ENCODE measurements at places on chromosomes 3 and 15.

DNA sequence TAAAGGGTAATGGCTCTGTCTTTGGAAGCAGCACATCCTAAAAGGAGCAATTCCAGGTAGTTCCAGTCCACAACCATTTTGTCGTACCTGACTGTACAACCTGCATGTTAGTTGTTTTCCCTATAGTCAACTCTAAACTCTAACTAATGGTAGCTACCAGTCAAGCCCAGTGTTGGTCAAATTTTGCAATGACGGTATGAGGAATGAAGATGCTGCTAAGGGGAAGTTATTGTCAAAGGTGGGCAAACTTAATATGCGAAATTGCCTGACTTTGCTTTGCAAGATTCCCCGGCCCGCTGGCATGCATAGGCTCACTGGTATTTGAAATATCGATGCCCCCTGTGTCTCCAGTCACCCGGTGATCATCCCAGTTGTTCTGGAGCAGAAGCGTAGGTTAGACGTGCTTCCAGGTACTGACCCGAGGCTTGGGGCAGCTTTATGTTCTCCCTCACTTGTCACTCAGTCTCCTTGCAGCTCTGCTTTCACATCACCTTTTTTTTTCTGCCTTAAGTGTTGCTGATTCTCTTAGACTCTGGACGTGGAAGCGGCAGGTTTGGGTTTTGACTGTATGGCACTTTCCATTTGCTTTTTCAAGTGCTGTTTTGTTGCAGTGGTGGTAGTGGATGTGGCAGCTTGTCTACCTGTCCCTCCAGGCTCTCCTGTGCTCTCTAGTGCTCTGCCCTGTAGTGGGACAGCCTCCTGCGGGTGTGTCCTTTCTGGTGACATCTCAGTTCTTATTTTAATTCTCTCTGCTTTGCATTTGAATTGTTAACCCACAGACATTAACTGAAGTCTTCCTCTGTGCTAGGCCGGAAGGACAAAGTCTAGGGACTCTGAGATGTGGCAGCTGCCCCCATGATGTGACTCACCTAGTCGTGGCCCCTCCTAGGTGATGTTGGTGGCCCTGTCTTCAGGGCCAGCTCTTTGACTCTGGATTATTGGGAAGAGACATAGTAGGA lies 95.8 kb upstream of the UMPS start:
- DNase-seq, result no peak

DNA sequence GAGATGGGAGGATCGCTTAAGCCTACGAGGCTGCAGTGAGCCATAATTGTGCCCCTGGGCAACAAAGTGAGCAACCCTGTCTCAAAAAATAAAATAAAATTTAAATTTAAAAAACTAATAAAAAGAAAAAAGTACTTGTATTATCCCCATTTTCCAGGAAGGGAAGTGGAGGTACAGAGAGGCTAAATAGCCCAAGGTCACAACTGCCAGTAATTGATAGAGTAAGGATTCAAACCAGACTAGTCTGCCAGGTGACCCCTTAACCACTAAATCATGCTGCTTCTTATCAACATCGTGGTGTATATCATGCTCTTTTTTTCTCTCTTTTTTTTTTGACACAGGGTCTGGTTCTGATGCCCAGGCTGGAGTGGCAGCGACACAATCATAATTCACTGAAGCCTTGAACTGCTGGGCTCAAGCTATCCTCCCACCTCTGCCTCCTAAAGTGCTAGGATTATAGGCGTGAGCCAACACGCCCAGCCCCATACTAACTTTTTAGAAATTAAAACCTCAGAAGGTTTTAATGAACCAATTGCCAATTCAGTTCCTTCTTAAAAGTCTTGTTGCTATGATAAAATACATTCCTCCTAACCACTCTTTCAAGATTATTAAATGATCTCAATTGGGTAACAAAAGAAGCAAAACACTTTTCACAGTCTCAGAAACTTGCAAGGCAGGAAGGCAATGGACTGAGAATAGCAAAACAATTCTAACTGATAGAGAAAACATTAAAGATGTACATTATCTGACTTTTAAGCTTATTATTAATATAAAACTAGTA lies 30.5 kb downstream of the HERC1 start:
- DNase-seq, result no peak

DNA sequence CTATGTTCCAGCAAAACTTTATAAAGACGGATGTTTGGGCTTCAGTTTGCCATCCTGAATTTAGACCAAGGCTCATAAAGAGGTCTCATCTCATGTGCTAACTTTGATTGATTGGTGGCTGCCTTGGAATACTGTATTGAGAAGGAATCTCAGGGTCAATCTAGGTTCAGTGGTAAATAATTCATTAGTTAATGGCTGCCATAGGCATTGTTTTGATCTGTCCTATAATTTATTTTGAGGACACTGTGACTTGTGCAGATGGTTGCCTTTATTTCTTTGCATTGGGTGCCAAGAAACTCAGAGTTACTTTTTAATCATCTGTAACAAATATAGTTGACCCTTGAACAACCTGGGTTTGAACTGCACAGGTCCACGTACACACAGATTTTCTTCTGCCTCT lies 159.8 kb downstream of the B3GALNT1 start:
- DNase-seq, result no peak

GRCh38 chr3:186067360-186068242 lies 41.3 kb downstream of the ETV5 start:
- no peak for DNase-seq

- no peak for DNase-seq
These were observed 193.8 kb downstream of the SCAPER start for GRCh38 chr15:76711351-76711827.

DNA sequence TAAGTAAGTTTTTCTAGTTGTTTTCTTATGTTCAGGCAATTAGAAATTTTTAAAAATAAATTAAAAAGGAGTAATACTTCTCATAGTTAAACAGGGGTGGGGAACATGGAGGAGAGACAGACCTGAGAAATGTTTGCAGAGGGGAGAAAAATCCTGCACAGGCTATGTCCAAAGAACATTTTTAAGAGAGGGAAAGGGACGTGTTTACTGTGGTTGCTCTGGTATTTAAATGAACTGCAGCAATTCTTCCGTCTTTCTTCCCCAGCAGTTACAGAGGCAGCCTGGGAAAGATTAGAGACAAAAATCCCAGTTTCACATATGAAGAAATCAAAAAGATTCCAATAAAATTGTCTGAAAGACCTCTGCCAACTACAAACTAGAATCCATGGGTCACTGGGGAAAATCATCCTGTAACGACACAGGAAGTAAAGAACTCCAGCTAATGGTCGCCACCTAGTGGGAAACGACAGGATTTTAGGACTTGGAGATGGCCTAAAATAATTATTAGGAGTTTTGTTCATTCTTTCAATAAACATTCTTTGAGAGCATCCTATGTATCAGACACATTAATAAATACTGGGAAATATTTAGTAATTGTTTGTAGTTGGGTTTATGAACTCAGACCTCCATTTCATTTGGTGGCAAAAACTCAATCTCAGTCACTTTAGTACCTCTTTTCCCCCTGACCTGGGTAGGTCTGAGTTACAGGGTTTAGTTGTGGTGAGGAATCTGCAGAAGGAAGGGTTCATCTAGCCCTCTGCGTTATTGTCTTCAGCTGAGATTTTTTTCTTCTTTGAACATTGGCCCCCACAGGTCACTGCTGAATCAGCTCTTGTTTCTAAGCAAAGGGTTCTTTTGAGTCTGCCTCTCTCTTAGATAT lies 69.9 kb upstream of the GOLIM4 start:
- DNase-seq, result no peak

GRCh38 chr3:64163019-64163754 lies 62.1 kb downstream of the PRICKLE2 start:
- no peak for DNase-seq

- no peak for DNase-seq
These were observed 10.9 kb upstream of the CD200 start for GRCh38 chr3:112321867-112322652.
